WTC11 (cell line): ENCODE measurements at places on chromosomes 6 and 20.
A peak's percentile ranks its signal among the peaks of the same experiment; 100 is the strongest.

DNA sequence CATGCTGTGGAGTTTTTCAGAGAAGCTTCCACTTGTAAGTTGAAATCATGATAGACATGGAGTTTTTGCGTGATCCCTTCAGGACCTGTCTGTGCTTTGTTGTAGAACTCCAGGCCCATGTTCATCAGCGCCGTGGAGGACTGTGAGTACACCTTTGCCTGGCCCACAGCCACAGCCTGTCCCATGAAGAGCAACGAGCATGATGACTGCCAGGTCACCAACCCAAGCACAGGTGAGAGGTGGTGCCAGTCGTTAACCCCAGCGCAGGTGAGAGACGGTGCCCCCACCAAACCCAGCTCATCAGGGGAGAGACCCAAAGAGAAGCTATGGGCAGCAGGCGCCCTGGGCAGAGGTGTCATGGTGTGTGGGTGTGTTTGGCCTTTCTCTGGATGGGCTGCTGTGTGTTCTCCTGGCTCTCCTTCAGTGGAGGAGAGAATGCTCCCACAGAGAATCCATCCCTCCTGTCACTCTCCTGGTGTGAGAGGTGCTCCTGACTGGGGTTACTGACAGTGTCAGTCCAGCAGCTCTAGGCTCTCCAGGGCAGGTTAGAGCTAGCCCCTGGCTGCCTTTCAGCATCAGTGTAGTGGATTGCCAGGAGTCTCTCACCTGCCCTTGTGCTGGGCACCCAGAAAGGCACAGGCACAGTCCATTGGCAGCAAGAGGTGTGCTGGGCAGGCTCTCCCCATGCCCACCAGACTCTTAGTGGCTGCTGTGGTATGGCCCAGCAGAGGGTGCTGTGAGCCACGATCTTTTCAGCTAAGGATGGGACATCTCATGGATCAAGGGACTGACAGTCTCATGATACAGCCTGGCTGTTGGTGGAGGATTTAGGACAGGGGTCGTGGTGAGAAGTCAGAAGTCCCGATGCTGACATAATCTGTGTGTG is 49.6 kb upstream of the SLC22A1 start:
- peak; percentile 40 for DNase-seq

- DNase-seq: no peak
Observed at GRCh38 chr6:116409756-116410155, 39.0 kb downstream of the DSE start.

GRCh38 chr6:21163838-21164180 is 429.7 kb upstream of the SOX4 start:
- DNase-seq: no peak

GRCh38 chr6:24779416-24780016 is 4.8 kb downstream of the GMNN start:
- no peak for DNase-seq

DNA sequence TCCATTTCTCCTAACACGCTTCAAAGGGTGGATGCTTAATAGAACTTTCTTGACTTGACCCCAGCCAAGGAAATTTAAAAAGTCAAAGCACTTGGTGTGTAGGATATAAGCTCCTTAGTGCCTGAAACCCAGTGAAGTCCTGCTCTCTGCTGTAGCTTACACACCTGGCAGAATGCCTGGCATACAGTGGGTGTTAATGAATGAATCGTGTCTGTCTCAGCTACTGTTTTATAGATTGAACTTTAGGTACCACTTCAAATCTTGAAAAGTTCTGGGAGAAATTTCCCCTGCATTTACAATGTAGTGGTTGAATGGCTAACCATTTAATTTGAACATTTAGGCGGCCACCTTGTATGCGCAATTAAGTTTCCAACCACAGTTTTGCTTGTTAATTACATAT is 70.5 kb upstream of the ZNF217 start:
- DNase-seq: no peak

- DNase-seq: no peak
Observed at GRCh38 chr6:57069228-57069627, 20.8 kb upstream of the ZNF451 start.

GRCh38 chr20:20195021-20195705 is 142.8 kb downstream of the CFAP61 start:
- DNase-seq: no peak
